Ascending aorta (tissue), 2 donors: ENCODE measurements at places on chromosomes 5 and 9.

DNA sequence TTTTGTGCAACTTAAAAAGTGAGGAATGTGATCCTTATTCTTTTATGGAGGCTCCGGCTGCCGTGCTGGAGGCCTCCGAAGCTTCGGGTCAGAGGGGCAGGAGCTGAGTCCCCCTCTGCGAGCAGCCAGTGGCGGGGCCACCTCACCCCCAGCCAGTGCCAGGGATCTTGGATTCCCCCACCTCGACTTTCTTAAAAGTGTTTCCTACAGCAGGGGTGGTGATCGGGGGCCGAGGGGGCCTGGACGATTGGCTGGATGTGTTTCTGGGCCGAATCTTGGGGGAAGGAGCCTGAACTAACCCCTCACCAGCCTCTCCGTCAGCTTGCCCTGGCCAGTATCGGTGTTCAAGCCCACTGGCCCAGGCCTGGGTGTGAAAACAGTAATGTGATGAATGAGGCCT lies 92.2 kb upstream of the LMX1B start:
- no peak for DNase-seq
- H3K4me3 ChIP-seq, result no peak overlapping the region
- no peaks in the 10 kb centered on the region for H3K27me3 ChIP-seq
- no peaks in the 10 kb centered on the region for H3K36me3 ChIP-seq
- peaks cover 6% of the 10 kb centered on the region for H3K4me1 ChIP-seq

DNA sequence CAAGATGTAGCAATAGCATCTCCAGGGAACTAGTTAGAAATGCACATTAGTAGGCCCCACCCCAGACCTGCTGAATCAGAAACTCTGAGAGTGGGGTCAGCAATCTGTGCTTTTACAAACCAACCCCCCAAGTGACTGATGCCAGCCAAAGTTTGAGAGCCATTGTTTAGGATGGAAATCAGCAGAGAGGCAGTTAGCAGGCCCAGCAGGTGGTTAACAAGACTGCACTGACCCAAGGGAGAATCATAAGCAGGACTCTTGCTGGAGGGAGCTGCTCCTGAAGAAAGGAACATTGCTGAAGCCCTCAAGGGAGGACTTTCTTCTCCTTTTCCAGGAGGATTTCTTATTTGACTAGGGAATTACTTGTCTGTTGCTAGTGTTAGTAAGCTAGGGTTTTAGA lies 74.2 kb upstream of the SLC12A2 start:
- H3K36me3 ChIP-seq, result no peaks in the 10 kb centered on the region
- H3K27ac ChIP-seq, result no peak overlapping the region
- H3K4me3 ChIP-seq, result no peak overlapping the region
- H3K4me1 ChIP-seq, result no peaks in the 10 kb centered on the region
- no peak for DNase-seq

- H3K36me3 ChIP-seq, result no peaks in the 10 kb centered on the region
- no peak for DNase-seq
- no peaks in the 10 kb centered on the region for H3K27me3 ChIP-seq
- H3K27ac ChIP-seq, result no peak overlapping the region
Observed at GRCh38 chr9:86751207-86751606, 196.1 kb downstream of the GAS1 start.

DNA sequence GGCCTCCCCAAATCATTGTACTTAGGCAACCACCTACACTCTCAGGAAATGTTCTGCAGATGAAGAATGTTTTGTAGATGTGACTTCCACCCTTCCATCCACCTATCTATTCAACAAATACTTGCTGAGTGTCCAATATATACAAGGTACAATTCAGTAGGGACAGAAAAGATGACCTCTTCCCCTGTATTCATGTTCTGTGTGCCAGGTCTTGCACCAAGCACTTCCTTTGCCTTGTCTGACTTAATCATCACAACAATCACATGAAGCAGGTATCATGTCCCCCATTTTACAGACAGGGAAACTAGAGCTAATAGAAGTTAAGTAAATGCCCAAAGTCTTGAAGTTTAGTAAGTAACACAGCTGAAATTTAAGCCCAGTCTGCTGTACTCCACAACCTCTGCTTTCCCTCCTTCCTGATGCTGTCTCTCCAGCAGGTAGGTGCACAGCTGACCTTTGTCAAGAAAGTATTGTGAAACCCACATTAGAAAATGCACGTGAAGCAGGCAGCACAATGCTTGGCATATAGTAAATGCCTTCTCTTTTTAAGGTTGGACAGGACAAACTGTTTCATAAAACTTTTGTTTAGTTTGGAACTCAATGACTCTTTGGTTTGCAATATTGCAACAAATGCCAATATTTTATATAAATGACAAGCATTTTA lies 296.5 kb downstream of the DEPDC1B start:
- no peak overlapping the region for H3K27ac ChIP-seq
- H3K4me3 ChIP-seq, result no peak overlapping the region
- no peak for DNase-seq
- no peaks in the 10 kb centered on the region for H3K27me3 ChIP-seq
- H3K36me3 ChIP-seq, result no peaks in the 10 kb centered on the region

GRCh38 chr5:78929833-78930232 lies 55.3 kb downstream of the ARSB start:
- no peak overlapping the region for H3K27ac ChIP-seq
- H3K27me3 ChIP-seq, result no peaks in the 10 kb centered on the region
- H3K4me1 ChIP-seq, result no peaks in the 10 kb centered on the region
- H3K36me3 ChIP-seq, result no peaks in the 10 kb centered on the region
- H3K4me3 ChIP-seq, result no peak overlapping the region

- H3K36me3 ChIP-seq, result no peaks in the 10 kb centered on the region
- H3K27me3 ChIP-seq, result no peaks in the 10 kb centered on the region
- peak overlapping the region; percentile 1 for H3K4me3 ChIP-seq
Observed at GRCh38 chr5:157718519-157718918, 12.7 kb upstream of the THG1L start.

DNA sequence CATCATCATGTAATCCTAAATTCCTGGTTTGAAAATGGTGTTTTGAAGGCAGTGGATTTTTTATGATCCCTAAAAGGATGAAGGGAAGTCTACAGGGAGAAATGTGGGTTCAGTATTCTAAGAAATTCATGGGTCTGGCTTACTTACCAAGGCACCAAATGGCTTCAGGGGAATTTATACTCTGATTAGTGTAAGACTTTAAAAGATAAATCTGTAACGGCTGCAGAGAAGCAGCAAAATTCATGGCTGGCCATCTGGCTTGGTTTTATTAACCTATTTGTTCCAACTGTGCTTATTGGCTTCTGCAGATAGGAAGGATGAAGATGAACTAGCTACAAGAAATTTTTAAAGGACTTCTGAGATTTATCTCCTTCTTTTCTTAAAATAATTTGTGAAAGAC lies 222.8 kb downstream of the TENT4A start:
- H3K27me3 ChIP-seq, result no peaks in the 10 kb centered on the region
- DNase-seq, result no peak
- no peaks in the 10 kb centered on the region for H3K4me1 ChIP-seq
- no peaks in the 10 kb centered on the region for H3K36me3 ChIP-seq
- no peak overlapping the region for H3K4me3 ChIP-seq

DNA sequence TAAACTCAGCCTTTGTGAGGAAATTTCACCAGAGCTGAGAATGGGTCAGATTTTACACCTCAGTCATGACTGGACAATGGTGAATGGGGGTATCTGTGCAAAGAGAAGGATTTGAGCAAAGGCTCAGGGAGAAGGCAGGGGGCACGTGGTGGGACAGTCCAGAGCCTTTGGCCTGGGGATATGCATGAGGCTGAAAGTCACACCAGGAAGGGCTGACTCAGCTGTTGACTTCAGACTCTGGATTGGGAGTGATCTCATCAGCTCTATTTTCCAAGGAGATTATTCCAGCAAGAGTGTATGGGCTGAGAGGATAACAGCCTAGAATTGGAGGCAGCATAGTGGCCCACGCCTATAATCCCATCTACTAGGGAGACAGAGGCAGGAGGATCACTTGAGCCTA lies 53.6 kb downstream of the SAXO1 start:
- H3K4me3 ChIP-seq, result no peak overlapping the region
- no peaks in the 10 kb centered on the region for H3K27me3 ChIP-seq
- H3K4me1 ChIP-seq, result no peaks in the 10 kb centered on the region
- H3K27ac ChIP-seq, result peak overlapping the region; percentile 39
- no peak for DNase-seq

- no peak overlapping the region for H3K27ac ChIP-seq
- no peak overlapping the region for H3K4me3 ChIP-seq
- no peaks in the 10 kb centered on the region for H3K27me3 ChIP-seq
- DNase-seq, result no peak
- no peaks in the 10 kb centered on the region for H3K4me1 ChIP-seq
- no peaks in the 10 kb centered on the region for H3K36me3 ChIP-seq
Observed at GRCh38 chr9:126375386-126375785, 48.8 kb downstream of the MVB12B start.

GRCh38 chr9:124480621-124480981 lies 26.6 kb downstream of the NR5A1 start:
- H3K4me1 ChIP-seq, result no peaks in the 10 kb centered on the region
- H3K27ac ChIP-seq, result no peak overlapping the region
- H3K4me3 ChIP-seq, result no peak overlapping the region
- H3K36me3 ChIP-seq, result no peaks in the 10 kb centered on the region
- no peaks in the 10 kb centered on the region for H3K27me3 ChIP-seq

DNA sequence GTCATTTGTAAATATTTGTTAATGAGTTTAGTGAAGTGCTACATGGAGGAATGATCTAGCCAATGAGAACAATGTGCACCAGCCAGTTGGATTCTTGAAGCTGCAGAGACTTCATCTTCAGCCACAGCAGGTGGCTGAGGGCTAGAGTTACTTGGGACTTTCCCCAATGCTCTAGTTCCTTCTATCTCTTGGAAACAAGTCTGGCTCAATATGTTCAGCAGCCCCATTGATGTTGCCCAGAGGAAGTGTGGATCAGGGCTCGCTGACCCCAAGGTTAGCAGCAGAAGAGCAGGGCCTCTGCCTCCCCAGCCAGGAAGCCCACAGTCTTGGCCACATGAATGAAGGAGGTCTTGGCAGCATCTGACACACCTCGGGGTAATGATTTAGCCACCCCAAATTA lies 117.5 kb downstream of the SLC1A3 start:
- H3K27me3 ChIP-seq, result no peaks in the 10 kb centered on the region
- no peak overlapping the region for H3K27ac ChIP-seq
- H3K4me1 ChIP-seq, result no peaks in the 10 kb centered on the region
- no peak overlapping the region for H3K4me3 ChIP-seq
- DNase-seq, result no peak
- no peaks in the 10 kb centered on the region for H3K36me3 ChIP-seq
